ENCODE measurements at places on chromosomes 13 and 19. TPM values are rescaled to one million over a fixed set of nuclear protein-coding genes. Genes with fewer than 3 reads are reported as not detected.

The KLHL1 gene
- not detected for total RNA-seq

The MIA gene
- total RNA-seq: 9.2 TPM

The ZNF302 gene
- 18.6 TPM for total RNA-seq

The ZNF418 gene
- total RNA-seq: 13.4 TPM

The PSG1 gene
- 0.12 TPM for total RNA-seq

The ZNF563 gene
- total RNA-seq: 6.2 TPM

The DOHH gene
- 30.7 TPM for total RNA-seq

The PGLYRP2 gene
- total RNA-seq: not detected

The ZSCAN4 gene
- not detected for total RNA-seq

The EPSTI1 gene
- 13.3 TPM for total RNA-seq

The CGB2 gene
- not detected for total RNA-seq

The KIRREL2 gene
- not detected for total RNA-seq

The ZNF99 gene
- under 0.01 TPM for total RNA-seq

The CCDC70 gene
- not detected for total RNA-seq

The SLC10A2 gene
- total RNA-seq: not detected

The KLF2 gene
- 32.2 TPM for total RNA-seq

The CD33 gene
- total RNA-seq: 2.8 TPM

The FAM124A gene
- 23.2 TPM for total RNA-seq

The ZNF415 gene
- 8.6 TPM for total RNA-seq
